ENCODE measurements at places on chromosomes 3 and 15. TPM values are rescaled to one million over a fixed set of nuclear protein-coding genes. Genes with fewer than 3 reads are reported as not detected.

Gene PLOD2
- polyA plus RNA-seq: 43.5 TPM

Gene GOLGA6L4
- 30.8 TPM for polyA plus RNA-seq

Gene OXTR
- 1.7 TPM for polyA plus RNA-seq

Gene RTP4
- polyA plus RNA-seq: 0.40 TPM

Gene LRRC31
- polyA plus RNA-seq: 0.06 TPM

Gene KNG1
- 4.1 TPM for polyA plus RNA-seq

Gene CASR
- not detected for polyA plus RNA-seq

All from right lung (tissue), 10 donors.